ENCODE measurements at places on chromosomes 13 and 19.

- no peak for DNase-seq
Measured at GRCh38 chr19:489418-490196, 6.7 kb upstream of the MADCAM1 start.

DNA sequence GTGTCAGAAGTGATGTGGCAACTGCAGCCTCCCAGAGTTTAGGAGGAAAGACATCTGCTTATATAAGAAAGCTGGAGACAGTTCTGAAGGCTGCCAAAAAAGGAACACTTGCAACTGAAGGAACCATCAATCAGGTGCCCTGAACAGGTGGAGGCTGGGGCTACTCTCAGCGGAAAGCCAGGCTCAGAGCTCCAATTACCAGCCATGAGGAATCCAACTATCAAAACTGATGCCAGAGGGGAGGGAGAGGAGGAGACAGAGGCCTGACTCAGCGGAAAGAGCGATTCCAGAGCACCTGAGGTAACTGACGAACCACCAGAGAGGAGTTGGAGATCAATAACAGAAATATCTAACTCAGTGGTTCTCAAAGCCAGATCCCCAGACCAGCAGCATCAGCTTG lies 24.3 kb downstream of the LEUTX start:
- DNase-seq = no peak

DNA sequence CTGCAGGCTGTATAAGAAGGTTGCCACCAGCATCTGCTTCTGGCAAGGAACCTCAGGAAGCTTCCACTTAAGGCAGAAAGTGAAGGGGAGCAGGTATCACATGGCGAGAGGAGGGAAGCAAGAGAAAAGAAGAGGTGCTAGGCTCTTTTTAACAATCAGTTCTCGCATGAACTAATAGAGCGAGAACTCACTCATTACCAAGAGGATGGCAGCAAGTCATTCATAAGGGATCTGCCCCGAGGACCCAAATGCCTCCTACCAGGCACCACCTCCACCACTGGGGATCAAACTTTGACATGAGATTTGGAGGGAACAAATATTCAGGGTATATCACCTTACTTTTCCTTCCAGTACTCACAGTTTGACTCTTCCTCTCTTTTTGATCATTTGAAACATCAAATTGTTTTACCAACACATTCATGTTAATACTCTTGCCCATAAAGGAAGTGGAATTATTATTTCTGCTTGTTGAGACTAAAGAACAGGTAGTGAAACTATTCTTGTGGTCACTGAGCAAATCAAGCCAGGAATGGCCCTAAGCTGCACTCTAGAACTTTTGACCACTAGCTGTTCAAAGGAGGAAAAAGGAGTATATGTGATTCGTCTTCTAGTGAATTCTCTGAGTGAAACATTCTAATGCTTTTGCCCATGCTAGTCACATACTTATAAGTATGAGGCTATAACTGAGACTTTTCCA lies 45.0 kb downstream of the LACC1 start:
- no peak for DNase-seq

DNA sequence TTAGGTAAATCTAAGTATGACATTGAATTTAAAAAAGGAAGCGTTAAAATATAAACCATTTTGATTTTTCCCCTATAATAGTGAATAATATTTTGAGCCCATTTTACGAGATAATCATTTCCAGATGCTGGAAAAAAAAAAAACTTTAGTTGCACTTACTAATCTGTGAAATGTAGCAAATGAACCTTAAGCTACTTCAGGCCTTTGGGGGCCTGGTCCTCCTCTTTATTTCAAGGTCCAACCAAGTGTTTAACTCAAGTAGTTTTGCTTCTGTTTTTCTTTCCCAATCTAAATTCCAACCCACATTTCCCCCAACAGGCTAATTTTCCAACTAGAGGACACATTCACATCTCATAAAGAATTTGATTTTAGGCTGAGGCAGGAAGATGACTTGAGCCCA lies 101.2 kb downstream of the TNFRSF19 start:
- DNase-seq = no peak

DNA sequence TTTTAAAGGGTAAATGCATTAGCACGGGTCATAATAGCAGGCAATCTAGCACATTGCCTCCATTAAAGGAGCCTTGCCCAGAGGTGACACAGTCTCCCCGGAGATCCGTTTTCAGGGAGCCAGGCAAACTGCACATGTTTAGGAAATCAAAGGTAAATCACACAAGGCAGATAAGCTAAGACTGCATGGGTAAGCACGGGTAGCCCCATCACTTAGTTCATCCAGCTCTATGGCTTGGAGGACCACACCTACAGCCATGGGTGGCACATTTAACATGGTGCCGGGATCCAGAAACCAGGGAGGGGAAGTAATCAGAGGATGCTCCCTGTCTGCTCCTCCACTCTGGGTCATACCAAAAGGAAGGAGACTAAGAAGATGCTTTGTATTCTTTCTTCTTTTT lies 16.8 kb downstream of the LGALS16 start:
- DNase-seq = no peak

- DNase-seq = no peak
Measured at GRCh38 chr13:43333176-43333575, 309.8 kb downstream of the DNAJC15 start.

DNA sequence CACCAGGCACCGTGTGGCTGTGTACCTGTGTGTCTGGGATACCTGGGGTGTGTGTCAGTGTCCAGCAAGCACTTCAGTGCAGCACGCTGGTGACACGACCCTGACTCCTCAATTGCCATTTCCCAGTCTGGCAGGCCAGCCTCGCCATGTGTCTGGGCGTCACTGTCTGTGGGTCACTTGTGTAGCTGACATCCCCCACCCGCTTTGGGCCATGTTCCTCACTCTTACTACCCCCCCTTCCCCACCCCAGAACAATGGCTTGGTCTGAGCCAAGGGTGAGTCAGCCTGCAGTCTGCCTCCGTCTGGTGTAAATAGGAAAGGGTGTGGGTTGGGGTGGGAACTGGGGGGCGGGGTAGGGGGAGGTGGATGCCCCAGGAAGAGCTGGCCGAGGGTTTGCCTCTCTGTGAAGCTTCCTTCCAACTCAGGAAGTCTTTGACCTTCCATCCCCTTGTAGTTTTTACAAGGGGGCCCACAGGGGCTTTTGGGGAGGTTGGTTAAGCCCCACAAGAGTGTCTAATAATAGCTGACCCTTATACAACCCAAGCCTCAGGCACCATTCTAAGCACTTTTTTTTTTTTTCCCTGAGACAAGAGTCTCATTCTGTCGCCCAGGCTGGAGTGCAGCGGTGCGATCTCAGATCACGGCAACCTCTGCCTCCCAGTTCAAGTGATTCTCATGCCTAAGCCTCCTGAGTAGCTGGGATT lies 17.6 kb downstream of the NOVA2 start:
- no peak for DNase-seq

DNA sequence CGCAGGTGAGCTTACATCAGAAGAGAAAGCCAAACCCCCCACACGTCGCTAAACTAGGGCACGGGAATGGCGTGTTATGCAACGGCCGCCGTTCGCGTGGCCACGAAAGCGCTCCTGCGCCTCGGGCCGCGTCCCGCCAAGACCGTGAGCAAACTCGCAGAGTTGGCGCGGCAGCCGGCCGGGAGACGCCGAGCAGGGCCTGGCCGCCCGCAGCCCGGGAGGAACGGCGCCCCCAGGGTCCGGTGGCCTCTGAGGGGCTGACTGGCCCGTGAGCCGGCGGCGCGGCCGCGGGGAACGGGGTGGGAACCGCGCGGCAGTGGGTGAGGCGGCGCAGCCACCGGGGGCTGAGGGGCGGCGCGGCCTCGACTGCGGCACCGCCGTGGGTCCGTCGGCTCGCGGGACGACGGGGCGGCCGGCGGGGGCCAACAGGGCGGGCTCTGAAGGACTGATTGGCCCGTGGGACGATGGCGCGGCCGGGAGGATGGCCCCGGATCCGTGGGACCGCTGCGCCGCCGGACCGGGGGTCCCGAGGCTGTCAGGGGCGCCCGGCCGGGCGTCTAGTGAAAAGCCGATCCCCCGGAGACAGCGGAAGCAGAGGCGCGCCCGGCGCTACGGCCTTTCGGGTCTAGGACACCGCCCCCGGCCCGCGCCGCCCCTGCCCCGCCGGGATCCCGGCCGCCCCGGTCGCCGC lies 903 bp downstream of the LATS2 start:
- DNase-seq = no peak

DNA sequence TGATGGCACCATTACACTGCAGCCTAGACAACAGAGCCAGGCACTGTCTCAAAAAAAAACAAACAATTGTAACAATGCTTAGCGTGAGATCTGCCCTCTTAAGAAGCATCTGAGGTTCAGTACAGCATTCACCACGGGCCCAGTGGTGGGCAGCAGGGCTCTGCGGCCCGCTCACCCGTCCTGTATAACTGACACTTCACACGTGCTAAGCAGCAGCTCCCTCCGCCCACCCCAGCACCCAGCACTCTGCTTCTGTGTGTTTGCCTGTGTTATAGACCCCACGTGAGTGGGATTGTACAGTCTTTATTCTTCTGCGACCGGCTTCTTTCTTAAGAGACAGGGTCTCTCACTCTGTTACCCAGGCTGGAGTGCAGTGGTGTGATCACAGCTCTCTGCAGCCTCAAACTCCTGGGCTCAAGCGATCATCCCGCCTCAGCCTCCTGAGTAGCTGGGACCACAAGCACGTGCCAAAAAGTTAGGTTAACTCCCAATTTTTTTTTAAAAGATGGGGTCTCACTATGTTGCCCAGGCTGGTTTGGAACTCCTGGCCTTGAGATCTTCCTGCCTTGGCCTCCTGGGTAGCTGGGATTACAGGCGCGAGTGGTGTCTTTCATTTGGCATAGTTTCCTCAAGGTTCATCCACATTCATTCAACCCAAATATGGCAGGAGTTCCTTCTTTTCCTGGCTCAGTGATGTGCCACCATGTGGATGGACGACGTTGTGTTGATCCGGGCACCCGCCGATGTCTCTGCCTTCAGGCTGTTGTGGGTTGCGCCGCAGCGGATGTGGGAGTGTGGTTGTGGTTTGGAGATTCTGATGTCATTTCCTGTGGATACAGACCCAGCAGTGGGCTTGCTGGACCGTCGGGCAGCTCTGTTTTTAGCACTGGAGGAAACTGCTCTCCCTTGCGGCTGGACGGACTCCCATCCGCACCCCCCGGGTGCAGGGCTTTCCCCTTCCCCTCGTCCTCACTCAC lies 170.0 kb downstream of the KDM4B start:
- no peak for DNase-seq

DNA sequence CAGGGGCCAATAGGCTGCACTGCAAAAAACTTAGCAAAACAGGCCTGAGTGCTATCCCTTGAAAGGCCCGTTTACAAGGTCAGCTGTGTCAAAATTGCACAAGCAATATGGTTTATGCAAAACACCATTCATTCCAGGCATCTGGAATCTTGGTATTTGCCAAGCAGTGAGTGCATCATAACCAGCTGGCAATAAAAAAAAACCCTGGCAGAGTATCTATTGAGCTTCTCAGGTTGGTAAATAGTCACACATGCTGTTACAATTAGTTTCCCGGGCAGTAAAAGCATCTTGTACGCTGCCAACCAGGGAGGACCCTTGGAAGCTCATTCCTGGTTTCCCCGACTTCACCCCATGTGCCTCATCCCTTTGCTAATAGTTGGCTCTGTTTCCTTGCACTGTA lies 21.3 kb downstream of the ZNF77 start:
- DNase-seq = no peak

DNA sequence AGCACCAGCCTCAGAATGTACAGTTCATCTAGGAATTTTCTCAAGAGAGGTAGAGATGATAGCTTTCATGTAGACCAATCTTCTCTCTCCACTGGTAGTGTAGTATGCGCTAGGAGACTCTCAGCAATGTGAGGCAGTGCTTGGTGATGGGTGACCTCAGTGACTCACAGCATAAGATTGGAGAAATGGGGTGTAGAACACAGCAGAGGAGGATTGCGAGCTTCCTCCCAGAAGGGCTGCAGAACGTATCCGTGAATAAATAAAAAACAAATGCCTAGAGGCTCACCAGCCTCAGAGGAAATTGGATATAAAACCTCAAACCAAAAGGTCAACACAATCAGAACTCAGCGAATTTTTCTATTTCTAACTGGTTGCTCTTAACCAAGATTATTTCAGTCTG lies 182.9 kb upstream of the RXFP2 start:
- no peak for DNase-seq

DNA sequence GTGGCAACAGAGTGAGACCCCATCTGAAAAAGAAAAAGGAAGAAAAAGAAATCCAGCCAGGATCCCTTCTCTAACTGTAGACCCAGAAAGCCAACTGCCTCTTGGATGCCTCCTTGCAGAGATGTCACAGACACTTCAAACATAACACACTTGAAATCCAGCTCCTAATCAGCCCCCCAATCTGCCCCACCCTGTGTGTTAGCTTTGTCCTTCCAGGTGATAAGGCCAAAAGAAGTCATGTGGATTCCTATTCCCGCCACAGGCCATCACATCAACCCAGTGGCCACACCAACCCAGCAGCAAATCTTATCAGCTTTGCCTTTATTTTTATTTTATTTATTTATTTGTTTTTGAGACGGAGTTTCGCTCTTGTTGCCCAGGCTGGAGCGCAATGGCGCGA lies 8.1 kb downstream of the BEST2 start:
- no peak for DNase-seq

- no peak for DNase-seq
Measured at GRCh38 chr19:49020931-49021895, 2.9 kb downstream of the CGB3 start.

- DNase-seq = no peak
Measured at GRCh38 chr19:7916103-7916954, 1.7 kb downstream of the TGFBR3L start.

DNA sequence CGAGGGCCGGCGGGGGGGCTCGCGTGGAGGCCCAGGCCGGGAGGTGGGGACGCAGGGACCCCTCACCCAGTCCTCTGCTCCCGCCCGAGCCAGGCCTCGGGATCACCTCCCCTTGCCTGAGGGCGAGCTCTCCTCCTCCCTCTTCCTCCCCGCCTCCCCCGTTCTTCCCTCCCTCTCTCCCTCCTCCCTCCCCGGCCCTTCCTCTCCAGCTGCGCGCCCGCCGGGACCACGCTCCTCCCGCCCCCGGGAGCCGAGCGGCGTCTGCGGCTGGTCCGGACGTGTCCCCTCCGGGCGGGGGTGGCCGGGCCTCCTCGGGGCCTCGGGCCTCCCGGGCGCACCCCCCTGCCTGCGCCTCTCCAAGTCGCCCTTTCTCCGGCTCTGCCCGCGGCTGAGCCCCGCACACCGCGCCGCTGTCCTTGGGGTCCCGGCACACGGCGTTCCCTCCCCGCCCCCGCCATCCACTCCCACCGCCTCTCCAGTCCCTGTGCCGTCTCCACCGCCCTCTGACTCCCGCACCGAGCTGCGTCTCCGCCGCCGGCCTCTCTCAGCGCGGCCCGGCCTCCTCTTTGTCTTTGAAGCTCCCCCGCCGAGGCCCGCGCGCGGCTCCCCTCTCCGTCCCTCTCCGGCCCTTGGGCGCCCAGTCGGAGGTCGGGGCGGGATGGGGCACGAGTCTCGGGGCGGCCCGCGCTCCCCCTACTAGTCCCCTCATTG lies 5.7 kb downstream of the SOX1 start:
- peak; percentile 30 for DNase-seq

- no peak for DNase-seq
Measured at GRCh38 chr19:19548915-19549759, 11.1 kb downstream of the CILP2 start.

DNA sequence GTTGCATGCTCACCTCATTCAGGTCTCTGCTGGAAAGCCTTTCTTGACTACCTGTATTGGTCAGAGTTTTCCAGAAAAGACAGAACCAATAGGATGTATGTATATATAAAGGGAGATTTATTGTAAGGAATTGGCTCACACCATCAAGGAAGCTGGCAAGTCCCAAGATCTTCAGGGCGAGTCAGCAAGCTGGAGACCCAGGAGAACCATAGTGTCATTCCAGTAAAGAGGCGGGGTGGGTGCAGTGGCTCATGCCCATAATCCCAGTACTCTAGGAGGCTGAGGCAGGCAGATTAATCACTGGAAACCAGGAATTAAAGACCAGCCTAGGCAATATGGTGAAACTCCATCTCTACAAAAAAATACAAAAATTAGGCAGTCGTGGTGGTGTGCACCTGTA lies 30.4 kb upstream of the FARP1 start:
- no peak for DNase-seq

- no peak for DNase-seq
Measured at GRCh38 chr13:45296259-45296658, 44.7 kb downstream of the TPT1 start.

All from NCI-H524 (cell line).